Right lung (tissue), 10 donors: ENCODE measurements at places on chromosomes 2 and 18. TPM values are rescaled to one million over a fixed set of nuclear protein-coding genes. Genes with fewer than 3 reads are reported as not detected.

- no peak for DNase-seq
Observed at GRCh38 chr18:24386681-24387080, 10.9 kb downstream of the OSBPL1A start.

GRCh38 chr2:100390001-100390940 lies 27.2 kb downstream of the CHST10 start:
- no peak for DNase-seq

GCKR gene
- polyA plus RNA-seq = 1.4 TPM

FSHR gene
- polyA plus RNA-seq = 0.12 TPM

SCN1A gene
- polyA plus RNA-seq = 1.3 TPM

GRCh38 chr2:26707747-26708146 lies 15.2 kb downstream of the KCNK3 start:
- no peak for DNase-seq

DNA sequence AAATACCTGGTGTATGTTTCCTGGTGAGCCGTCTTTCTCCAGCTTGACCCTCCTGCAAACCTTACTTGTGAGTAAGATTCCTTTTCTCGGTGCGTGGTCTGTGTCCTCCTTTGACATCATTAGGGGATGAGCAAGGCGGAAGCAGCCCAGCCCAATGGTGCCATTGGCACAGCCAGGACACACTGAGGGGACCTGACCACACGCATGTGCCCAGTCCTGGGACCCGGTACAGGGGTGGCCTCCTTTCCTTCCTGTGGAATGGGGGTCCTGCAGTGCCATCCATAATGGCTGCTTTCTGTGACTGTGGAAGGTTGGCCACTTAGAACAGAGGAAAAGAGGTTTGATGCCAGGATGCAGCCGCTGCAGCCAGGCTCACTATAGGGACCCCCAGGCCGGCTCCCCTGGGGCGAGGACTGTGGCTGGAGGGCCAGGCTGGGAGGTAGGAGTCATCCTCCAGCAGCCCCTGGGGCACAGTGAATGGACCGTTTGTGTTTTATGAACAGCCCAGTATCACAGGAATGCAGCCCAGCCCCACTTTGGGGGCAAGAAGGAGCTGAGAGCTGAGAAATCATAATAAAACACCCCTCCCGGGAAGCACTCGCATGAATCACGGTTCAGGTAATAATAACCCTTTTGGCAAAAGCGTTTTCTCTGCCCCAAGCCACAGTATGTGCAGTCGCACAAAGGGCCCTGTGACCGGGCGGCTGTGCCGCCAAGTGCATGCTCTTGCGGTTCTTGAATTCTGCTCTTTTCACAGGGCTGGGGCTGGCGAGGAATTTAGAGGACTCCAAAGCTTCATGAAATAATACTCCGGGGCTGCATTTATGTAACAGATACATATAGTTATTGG lies 73.2 kb downstream of the ASB1 start:
- no peak for DNase-seq

DNA sequence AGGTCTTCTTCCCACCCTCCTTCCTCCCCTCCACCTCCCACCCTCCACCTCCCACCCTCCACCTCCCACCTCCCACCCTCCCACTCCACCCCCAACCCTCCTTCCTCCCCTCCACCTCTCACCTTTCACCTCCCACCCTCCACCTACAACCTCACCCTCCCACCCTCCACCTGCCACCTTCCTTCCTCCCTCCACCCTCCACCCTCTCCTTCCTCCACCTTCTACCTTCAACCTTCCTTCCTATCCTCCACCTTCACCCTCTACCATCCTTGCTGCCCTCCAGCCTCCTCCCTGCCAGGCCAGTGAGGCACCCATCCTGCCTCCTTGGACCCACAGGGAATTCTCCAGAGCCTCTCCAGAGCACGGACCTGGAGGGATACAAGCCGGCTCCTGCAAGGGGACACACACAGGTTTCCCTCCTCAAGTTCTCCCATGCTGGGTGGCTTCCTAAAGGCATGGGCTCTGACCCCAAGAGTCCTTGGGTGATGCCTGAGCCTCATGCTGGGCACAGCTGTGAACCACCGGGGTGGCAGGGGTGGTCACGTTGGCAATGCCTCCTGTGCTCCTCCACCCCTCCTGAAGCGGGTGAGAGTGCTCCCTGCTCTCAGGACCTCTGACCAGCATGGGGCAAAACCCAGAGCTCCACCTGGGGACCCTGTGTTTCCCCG lies 293.0 kb downstream of the NDUFA10 start:
- no peak for DNase-seq
